ENCODE measurements at places on chromosomes 11 and 22. TPM values are rescaled to one million over a fixed set of nuclear protein-coding genes. Genes with fewer than 3 reads are reported as not detected.

CHEK2 gene
- total RNA-seq = 25.5 TPM

NCR3LG1 gene
- 6.6 TPM for total RNA-seq

APOA4 gene
- not detected for total RNA-seq

GPHA2 gene
- not detected for total RNA-seq

OR51L1 gene
- not detected for total RNA-seq

RIN1 gene
- 12.1 TPM for total RNA-seq

RAC2 gene
- total RNA-seq = not detected

ZNF215 gene
- 5.5 TPM for total RNA-seq

RAB38 gene
- total RNA-seq = 376 TPM

SSH3 gene
- 5.9 TPM for total RNA-seq

CARD10 gene
- total RNA-seq = 2.0 TPM

PIWIL4 gene
- 0.16 TPM for total RNA-seq

GAB2 gene
- total RNA-seq = 42.3 TPM

PRPF19 gene
- 52.7 TPM for total RNA-seq

ALKBH3 gene
- 65.6 TPM for total RNA-seq

TBX1 gene
- total RNA-seq = not detected

EXPH5 gene
- 0.71 TPM for total RNA-seq

TNNT3 gene
- total RNA-seq = not detected

KRTAP5-9 gene
- total RNA-seq = not detected

OSBP2 gene
- total RNA-seq = 1.6 TPM

CHADL gene
- 0.56 TPM for total RNA-seq

APOL5 gene
- total RNA-seq = not detected

ADAMTS8 gene
- not detected for total RNA-seq

PANX3 gene
- not detected for total RNA-seq

All from SK-MEL-5 (cell line).